ENCODE measurements at places on chromosomes 1 and 21.

DNA sequence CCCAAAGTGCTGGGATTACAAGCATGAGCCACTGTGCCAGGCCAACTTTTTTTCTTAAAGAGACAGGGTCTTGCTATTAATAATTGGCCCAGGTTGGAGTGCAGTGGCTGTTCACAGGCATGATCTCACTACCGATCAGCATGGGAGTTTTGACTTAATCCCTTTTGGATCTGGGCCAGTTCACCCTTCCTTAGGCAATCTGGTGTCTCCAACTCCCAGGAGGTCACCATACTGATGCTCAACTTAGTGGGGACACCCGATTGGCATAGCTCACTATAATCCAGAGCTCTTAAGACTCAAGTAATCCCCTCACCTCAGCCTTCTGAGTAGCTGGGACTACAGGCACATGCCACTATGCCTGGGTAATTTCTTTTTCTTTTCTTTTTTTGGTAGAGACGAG, 64.2 kb upstream of the SCYL3 start:
- no peak for DNase-seq

DNA sequence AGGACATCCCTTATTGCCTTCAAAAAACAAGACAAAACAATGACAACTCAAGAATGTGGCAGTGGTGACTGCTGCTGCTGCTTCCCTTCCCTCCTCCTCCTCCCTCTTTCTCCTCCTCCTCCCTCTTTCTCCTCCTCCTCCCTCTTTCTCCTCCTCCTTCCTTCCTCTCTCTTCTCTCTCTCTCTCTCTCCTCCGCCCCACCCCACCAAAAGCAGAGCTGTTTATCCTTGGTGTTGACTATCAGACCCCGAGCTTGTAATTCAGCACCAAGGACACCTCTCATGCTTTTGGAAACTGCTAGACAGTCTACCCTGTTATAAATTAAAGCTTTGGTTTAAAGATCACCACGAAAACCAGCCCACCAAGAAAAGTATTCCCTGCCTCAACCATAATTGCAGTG, 72.4 kb upstream of the IFNAR2 start:
- peak; percentile 36 for DNase-seq

GRCh38 chr1:37410815-37411214, 63.6 kb upstream of the ZC3H12A start:
- DNase-seq = peak; percentile 58

- peak; percentile 70 for DNase-seq
Observed at GRCh38 chr1:158035976-158036583, 42.6 kb downstream of the KIRREL1 start.

GRCh38 chr1:190808035-190808434, 330.4 kb upstream of the BRINP3 start:
- no peak for DNase-seq

DNA sequence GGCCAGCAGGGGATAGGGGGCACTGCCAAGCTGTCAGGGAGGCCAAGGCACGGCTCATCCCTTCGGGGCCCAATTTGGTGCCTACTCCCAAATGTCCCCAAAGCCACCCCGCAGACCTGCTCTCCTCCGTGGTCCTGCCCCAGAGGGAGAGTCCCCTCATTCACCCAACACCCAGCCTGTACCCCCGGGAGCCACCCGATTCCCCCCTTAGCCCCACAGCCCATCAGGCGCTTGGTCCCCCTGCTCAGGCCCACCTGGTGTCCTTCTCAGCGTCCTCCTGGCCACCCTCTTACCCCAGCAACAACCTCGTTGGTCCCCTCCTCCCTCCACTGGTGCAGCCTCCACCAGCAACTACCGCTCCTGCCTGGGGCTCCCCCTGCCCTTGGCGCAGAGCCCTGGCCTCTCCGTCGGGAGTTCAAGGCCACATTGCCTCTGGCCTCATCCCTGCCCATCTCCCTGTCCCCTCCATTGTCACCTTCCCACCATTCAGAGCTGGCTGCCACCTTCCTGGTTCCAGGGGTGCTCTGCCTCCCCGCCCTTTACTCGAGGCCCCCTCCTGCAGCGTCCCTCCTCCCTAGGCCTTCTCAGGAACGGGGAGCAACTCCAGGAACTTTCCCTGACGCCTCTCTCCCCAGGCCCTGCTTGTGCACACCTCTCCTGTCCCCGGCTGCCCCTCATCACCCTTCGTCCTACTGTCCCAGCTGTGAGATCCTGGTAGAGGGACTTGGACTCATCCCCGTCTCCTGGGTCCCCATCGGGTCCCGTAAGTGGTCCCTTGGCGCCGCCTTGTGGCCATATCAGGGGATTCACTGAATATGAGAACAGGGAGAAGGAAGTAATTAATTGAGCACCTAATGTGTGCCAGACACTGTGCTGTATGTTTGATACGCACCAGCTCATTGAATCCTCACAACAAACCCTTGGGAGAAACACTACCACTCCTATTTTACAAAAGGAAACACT, 73.9 kb downstream of the RAP1GAP start:
- peak; percentile 69 for DNase-seq

- no peak for DNase-seq
Observed at GRCh38 chr21:26007951-26008498, 162.5 kb downstream of the APP start.

GRCh38 chr1:234281826-234282489, 91.3 kb upstream of the COA6 start:
- DNase-seq = peak; percentile 65

DNA sequence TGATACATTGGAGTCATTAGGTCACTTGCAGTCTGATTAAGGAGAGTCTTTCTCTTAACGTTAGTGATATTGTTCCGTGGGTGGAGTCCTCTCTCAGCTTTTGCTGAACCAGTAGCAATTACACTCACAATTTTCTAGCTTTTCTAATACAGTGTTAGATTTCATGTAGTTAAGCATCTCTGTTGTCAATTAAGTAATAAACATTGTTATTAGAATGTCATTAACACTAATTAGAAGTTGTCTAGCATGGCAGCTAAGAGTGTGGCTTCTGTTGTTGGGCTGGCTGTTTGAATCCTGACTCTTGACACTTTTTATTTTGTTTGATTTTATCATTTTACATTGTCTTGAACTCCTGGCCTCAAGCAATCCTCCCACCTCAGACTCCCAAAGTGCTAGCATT, 33.4 kb downstream of the FAAH start:
- no peak for DNase-seq

DNA sequence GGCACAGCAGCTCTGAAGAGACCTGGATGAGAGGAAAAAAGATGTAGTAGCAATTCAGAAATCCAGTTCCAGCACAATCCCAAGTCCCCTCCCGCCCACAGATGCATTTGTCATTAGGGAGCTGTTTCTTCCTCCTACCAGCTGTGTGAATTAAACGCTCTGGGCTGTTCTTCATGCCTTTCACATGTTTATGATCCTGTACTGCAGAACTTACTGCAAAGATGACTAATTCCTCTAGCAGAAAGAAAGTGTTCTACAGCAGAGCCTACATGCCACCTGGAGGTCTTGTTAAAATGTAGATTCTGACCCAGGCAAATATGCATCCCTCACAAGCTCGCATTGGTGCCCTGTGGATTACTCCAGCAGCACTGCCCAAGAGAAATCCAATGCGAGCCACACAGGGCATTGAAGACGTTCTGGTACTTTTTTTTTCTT, 6.5 kb downstream of the ENO1 start:
- DNase-seq = no peak

GRCh38 chr1:39538531-39539251, 37.9 kb downstream of the PABPC4 start:
- DNase-seq = no peak

DNA sequence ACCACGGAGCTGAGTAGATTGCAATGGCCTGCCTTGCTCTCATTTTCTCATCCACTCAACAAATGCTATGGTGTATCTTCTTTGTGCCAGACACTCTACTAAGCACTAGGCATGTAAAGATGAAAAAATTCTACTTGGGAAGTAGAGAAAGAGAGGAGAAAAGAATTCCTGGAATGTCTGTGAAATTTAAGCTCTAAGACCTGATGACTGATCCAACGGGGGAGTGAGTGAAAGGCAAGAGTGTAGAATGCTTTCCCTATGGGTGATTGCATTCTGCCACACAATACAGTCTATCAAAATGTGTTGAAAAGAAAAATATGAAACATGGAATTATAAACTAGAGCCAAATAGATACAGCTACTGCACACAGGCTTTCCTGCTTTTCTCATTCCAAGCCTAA, 82.3 kb downstream of the CYYR1 start:
- peak; percentile 65 for DNase-seq

GRCh38 chr1:174105086-174105485, 54.2 kb upstream of the RABGAP1L start:
- DNase-seq = no peak

- DNase-seq = no peak
Observed at GRCh38 chr1:153805886-153806719, 30.9 kb downstream of the SLC27A3 start.

GRCh38 chr1:12604114-12604874, 13.7 kb downstream of the DHRS3 start:
- peak; percentile 95 for DNase-seq

GRCh38 chr1:176559878-176560277, 96.9 kb downstream of the PAPPA2 start:
- peak; percentile 88 for DNase-seq

- DNase-seq = no peak
Observed at GRCh38 chr1:45815667-45816458, 12.5 kb downstream of the MAST2 start.

DNA sequence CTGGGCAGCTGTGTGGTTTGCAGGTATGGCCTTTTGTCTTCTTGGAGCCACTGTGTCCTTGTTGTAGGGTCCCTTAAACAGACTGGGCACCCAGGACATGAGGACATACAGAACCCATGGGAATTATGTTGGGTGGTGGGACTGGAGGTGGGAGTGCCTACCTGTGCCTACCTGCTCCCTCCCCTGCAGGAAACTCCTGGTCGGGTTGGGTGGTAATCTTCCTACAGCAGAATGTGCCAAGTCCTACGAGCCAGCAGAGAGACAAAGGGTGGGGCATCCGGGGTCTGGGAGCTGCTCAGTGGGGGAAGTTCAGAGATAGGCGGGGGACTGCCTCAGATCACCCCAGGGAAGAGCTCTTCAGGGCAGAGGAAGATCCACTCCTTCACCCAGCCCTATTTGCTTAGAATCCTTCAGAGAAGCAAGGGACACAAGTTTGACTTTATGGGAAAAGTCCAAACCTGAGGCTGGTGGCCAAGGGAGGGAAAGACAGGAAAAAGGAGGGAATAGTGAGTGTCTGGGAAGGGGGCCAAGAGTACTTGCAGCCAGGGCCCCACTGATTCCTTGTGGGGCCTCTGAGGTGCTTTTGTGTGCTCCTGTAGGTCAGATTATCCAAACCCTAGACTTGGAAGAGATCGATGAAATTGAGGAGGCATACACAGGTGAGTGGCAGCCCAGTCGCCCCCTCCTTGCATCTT, 58.3 kb downstream of the KIF21B start:
- DNase-seq = no peak

GRCh38 chr1:100786870-100787269, 67.3 kb downstream of the VCAM1 start:
- no peak for DNase-seq

DNA sequence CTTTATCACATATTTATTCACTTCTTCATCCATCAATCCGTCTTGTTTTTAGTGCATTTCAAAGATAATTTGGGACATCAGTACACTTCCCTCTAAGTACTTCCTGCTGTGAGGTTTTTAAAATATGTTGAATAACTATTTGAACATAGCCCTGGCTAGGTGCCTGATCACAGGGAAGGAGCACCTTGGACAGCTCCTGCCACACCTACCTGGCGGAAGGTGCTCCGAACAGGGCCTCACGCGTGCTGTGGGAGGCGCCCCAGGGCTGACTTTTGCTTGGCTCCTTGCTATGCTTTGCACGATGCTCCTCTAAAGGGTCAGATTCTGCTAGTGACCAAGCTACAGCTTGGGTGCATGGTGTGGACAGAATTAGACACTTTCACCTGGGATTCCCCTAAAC, 4.9 kb upstream of the ATXN7L2 start:
- DNase-seq = peak; percentile 19

DNA sequence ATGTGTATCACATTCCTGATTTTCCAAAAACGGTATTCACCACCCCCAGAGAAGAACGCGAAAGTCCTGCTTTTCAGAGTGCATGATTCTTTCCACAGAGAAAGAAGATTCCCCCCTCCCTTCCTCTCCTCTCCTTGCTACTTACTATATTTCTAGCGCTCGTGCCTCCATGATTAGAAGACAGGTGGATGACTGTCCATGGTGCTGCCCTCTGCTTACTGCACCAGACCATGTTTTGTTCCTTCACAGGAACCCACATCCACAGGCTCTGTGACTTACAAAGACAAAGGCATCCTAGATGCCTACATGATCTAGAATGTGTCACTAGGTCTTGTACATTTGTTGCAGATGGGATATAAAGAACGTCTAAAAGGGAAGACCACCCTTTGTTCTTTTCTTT, 49.1 kb upstream of the ZNF648 start:
- DNase-seq = no peak

DNA sequence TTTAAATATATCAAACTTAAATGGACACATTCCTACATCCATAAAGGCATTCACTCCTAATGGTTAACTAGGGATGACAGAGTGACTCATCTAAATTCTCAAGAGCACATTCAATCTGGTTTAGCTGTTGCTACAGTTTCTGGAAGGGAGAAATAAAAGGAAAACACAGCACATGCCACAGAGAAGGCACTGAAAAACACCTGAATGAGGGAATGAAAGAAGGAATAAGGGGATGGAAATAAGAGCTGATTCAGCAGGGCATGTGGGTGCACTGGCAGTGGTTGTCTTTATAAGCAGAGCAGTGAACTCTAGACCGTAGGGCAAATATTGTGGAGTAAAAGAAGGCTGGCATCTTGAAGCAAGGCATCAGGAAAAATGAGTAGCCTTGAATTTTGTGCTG, 79.3 kb downstream of the LHX4 start:
- DNase-seq = peak; percentile 65

DNA sequence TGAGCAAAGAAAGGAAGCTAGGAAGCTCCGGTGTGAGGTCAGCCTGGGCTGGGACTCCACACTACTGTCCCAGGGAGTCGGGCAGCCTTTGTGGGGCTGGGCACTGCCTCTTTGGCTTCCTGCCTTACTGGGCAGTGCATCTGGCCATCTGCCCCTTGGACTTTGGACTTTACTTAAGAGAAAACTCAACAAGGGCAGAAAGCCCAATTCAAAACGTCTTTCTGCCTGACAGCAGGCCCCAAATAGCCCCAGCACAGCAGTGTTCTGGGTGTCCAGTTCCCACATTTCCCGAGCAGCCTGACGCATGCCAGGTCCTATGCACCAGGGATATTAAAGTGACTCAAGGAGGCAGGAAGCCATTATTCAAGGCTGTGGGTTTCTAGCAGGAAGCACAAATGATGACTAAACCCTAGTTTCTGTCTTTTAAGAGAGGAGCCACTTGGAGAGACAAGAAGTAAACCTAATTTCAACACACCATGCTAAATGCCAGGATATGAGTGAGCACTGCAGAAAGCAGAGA, 37.9 kb upstream of the EDEM3 start:
- peak; percentile 88 for DNase-seq

GRCh38 chr1:203036135-203036534, 9.8 kb downstream of the PPFIA4 start:
- DNase-seq = no peak
